ENCODE measurements at places on chromosomes 2 and 18.
A peak's percentile ranks its signal among the peaks of the same experiment; 100 is the strongest.

DNA sequence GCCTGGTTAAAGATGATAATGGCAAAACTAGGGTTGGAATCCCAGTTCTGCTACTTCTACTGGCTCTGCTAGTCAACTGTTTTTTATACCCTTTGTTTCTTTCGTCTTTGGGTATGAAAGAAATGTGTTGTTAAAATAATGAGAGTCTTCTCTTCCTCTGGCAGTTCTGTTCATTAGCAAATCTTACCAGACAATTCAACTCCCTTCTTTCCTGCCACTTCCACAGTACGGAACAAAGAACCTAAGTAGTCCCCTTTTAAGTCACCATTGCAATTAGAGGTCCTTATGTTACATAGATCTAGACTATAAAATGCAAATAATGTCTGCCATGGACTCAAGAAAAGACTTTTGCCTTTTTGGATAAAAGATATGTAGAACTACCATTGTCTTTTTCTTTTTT lies 134.1 kb downstream of the RND3 start:
- DNase-seq = no peak

DNA sequence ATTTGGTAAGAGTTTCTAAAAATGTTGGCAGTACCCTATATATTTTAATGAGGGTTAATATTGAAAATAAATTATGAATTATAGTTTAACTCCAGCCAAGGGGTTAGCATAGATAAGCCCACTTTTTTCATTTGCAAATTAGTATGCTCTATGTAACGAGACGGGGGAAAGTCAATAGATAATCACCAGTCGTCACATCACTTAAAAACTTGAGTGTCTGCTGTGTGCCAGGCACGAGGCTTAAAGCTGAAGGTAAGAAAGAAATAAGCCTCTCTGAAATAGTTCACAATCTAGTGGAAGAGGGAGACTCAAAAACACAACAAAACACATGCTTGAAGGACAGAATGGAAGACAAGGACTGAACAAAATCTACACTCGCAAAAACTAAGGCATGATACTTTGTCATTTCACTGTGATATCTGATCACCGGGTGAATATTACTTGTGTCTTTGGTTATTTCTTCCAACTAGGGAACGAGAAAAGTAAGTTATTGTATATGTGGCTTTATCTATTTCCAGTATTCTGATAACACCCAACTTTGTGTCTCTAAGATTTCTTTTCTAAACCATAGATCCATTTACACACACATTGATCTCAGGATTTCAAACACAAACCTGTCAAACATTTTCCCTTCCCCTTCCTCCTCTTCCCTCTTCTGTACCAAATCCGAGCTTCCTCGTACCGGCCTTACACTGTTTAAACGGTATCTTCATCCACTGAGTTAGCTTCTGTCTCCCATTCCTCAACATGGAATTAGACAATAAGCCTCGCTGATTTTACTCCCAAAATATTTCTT lies 199.1 kb downstream of the PIEZO2 start:
- no peak for DNase-seq

DNA sequence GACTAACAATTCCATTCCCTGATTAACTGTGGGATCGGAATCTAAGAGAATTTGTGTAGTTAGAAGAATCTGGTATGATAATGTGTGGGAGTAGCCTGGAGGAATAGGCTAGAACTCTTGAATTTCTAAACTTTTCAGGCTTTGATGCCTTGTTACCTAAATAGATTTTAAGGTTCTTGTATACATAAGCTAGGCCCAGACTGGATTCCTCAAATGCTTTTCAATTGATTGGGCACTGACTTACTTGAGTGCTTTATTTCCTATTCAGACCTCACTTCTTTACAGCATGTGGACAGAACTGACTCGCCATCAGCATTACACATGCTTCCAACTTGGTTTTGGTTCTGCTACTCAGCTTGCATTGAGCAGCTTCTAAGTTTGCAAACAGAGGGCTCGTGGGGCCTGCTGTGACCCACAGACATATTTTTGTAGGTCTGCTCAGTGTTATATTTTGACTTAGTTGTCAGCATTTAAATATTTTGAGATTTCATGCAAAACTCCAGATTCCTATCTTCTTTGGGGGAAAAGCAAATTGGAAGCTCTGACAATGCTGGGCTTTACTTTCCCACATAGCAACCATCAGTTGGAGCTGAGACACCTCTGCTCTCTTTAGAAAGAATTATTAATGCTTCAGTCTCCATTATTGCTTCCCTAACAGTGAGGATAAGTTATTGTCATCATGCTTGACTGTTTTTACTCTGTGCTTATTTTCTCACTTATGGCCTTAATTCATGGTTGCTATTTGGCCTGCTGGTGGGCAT lies 5.7 kb downstream of the PARD3B start:
- no peak for DNase-seq

DNA sequence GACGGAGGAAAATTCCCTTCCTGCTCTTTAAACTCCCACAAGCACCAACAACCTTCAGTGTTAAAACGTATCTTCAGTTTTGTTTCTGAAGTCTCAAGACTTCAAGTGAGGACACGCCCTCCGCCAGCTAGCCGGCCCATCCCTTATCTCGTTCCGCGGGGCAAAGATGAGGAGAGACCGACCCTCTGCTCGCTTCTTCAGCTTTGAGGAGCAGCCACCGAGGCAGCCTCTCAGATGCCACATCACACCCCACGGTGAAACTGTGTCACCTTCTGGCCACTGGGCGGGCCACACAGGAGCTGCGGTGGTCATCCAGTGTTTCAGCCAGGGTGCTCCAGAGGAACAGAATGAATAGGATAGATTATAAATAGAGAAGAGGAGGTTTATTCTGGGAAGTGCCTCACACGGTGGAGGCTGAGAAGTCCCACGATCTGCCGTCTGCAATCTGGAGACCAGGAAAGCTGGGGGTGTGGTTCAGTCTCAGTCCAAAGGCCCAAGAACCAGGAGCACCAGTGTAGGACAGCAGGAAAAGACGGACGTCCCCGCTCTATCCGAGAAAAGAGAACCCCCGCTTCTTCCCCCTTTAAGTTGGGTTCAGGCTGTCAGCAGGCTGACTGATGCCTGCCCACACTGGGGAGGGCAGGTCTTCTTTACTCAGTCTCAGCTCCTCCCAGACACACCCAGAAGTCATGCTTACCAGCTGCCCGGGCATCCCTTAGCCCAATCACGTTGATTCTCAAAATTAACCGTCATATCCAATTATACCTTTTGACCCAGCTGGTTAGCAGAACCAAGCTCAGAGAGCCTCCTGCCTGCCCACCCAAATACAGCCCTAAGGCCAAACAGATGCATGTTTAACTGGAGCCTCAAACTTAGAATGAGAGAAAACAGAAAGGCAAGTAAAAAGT lies 399.7 kb upstream of the ID2 start:
- no peak for DNase-seq

GRCh38 chr18:62829936-62830335 lies 114.6 kb downstream of the PHLPP1 start:
- DNase-seq = no peak

DNA sequence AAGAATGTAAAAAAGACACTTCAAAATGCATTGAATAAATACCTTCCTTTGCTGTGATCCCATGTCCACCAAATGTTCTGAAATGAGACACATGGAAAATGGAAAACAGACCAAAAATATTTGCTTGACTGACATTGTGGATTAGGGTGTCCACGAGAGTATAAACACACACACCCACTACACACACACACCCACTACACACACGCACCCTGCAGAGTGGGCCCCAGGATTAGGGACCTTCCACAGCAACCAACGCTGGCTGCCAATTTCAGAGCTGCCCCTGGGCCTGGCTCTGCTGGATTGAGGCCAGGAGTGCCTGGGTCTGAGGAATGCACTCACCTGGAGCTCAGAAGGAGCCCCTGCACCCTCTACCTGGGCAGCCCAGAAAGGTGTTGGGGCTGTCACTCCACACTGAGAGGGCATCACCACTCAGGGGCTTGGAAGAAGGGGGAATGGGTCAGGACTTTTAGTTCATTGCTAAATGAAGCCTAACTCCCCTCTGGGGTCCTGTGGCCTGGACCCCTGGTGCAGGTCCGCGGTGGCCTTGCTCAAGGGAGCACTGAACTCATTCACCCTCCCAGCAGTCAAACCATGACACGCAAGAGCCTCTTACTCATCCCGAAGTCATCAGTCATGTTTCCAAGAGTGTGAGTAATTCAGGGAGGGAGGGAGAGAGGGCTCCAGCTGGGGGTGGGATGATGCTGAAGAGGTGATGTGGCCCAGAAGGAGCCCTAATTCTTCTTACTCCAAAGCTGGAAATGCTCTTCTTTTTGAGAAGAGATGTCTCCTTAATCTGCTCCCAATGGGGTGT lies 50.2 kb upstream of the PLB1 start:
- no peak for DNase-seq

DNA sequence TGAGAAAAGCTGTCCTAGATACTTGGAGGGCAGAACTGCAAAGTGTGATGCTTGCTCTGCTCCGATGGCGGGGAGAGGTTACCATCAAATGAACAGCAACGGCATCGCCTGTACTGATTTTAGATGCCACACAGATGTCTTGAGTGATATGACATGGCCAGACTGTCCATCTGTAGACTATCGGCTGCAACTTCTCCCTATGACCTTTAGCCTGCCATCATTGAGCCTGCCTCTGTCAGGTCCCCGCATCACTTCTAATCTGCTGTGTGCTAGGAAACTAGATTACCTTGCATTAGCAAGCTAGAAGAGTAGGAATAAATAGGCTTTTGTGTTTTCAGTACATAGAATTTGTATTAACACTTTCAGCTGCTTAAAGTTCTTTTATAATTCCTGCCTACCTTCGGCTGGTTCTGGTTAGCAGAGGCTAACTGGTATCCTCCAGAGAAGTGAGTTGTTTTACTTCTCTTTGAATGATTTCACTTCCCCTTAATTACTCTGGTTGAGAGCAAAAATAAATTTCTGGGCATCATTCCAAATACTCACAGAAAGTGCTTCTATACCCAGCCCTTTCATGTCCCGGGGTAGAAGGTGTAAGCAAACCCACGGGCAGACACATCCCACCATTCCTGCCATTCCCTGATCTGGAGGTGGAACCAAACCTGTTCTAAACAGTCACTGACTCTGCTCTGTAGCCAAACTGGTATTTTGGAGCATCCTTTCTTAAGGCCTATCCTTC lies 24.0 kb downstream of the GAREM2 start:
- no peak for DNase-seq

GRCh38 chr2:200922439-200922838 lies 33.3 kb downstream of the NIF3L1 start:
- no peak for DNase-seq

GRCh38 chr2:111168528-111169239 lies 48.0 kb downstream of the BCL2L11 start:
- DNase-seq = peak; percentile 32

- DNase-seq = no peak
Measured at GRCh38 chr18:31112804-31113203, 10.6 kb upstream of the DSC2 start.
